ENCODE measurements at places on chromosomes 11 and 22.

GRCh38 chr22:50072167-50072555 is 13.1 kb downstream of the MLC1 start:
- no peak for DNase-seq

DNA sequence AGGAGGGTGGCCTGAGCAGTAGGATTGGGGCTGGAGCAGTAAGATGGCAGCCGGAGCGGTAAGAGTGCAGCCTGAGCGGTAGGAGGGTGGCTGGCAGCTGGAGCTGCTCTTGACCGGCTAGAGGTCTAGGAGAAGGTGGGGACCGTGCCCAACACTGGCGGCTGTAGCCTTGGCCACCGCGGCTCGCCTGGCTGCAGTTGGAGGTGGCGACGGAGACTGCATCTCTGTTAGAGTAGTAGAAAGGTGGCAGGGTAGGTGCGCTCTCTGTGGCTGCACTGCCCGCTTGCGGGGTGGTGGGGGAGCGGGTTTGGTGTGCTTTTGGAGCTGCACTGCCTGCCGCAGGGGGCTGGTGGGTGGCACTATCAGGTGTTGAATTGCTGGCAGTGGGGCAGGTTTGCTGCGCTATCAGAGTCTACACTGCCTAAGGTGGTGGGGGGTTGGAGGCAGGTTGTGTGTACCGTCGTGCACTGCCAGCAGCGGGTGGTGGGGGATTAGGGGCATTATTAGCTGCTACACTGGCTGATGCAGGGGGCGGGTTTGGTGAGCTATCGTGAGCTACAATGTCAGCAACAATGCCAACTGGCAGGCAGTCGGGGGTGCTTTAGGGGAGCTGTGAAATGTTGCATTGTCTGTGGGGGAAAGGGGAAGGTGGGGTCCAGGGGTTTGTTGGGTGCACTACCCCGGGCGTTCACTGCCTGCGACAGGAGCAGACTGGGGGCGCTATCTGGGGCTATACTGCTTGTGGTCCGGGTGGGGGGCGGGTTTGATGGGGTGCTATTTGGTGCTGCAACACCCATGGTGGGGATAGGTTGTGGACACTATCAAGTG is 4461.3 kb upstream of the OR11H1 start:
- DNase-seq: no peak

- no peak for DNase-seq
Measured at GRCh38 chr11:102589047-102589459, 36.1 kb downstream of the MMP20 start.

DNA sequence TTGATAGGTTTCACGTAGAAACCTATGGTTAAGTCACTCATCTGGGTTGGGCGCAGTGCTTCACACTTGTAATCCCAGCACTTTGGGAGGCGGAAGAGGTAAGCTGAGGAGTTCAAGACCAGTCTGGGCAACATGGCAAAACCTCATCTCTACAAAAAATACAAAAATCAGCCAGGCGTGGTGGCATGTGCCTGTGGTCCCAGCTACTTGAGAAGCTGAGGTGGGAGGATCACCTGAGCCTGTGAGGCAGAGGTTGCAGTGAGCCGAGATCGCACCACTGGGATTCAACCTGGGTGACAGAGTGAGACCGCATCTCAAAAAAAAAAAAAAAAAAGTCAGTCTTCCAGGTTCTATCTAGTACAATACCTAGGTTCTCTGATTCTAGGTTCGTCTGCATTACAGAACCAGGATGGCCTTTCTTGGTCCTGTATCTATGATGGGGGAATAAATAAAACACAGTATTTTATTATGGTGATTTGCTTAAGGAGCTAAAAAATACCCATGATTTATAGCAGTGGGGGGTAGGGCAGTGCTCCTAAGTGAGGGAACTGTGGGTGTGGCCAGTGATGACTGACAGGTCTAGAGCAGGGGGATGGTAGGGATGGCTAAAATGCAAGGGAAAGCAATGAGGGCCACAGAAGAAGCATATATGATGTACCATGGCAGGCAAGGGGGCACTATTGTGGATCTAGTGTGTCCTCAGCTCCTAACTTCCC is 65.5 kb upstream of the NUP160 start:
- no peak for DNase-seq

GRCh38 chr11:83061883-83062282 is 9.8 kb downstream of the RAB30 start:
- no peak for DNase-seq

DNA sequence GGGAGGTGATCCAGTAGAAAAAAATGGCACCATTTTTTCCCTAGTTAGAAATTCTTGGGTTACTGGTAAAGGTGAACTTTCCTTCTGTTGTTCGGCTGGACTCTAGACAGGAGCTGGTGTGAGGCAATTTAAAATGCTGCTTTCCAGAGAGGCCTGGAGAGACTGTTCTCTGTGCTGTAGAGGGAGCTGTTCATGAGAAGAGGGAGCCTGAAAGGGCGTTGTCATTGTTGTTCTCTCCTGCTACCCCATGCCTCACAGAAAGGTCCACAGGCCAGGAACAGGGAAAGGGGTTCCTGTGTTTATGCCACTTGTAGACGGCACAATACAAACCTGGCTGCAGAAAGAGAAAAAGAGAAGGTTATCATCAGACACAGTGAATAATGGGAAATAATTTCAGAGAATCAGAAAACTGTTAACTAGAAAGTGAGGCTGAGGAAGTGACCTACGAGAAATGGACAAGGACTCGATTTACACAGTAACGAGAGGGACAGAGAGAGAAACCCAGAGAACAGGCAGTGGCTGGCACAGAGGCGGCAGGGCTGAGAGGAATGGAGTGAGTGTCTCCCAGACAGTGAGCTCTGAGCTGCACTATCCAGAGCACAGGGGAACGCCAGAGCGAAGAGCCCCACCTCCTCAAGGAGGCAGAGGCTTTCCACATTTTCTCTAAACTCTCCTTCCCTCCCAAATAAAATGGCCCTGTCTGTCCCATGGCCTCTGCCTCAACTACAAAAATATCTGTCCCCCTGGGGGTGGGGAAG is 109.2 kb downstream of the RRM1 start:
- no peak for DNase-seq

- DNase-seq: no peak
Measured at GRCh38 chr11:119572481-119573424, 149.8 kb upstream of the THY1 start.

GRCh38 chr11:63563201-63564055 is at the start of gene PLAAT2:
Gene PLAAT2, minus strand, starts transcription at chr11:63563379. Its CDS starts 55 bp downstream, at chr11:63563324.
- no peak for DNase-seq

Measured in head of caudate nucleus (tissue), 42 donors.